ENCODE measurements at places on chromosomes 6 and 20.

DNA sequence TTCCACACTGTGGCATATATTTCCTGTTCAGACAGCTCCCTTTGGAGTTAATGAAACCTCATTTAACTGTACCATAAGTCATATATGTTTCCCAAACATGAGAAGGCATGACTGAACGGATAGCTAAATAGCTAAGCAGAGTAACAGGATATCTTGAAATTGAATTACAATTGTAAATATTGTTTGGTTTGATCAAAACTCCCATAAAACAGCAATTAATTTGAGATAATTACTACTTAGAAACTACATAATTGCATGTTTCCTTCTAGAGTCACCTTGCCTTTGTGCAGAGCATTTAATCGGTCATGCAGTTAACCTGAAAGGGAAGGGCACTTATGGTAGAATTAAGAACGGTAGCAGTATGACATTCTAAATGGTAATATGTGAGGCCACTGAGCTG lies 179.0 kb upstream of the MAP3K7 start:
- DNase-seq = no peak

DNA sequence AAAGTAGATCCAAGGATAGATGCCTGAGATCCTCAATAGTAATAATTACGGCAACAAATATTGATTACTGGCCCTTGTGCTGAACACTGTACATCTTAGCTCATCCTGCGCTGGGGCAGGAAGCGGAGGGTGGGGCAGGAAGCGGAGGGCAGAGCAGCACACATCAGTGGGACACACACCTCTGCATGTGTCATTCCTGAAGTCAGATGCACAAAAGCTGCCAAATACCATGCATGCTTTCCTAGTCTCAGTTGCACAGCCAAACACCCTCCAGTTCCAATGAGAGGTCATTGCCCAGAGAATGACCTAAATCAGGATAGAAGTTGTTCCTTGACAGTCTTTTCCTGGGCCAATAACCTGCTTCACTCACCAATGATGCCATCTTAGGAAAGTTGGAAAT lies 74.4 kb upstream of the FOXC1 start:
- peak; percentile 74 for DNase-seq

GRCh38 chr6:128240024-128240428 lies 280.4 kb downstream of the PTPRK start:
- no peak for DNase-seq

- no peak for DNase-seq
Observed at GRCh38 chr6:24905483-24905882, 30.3 kb downstream of the RIPOR2 start.

DNA sequence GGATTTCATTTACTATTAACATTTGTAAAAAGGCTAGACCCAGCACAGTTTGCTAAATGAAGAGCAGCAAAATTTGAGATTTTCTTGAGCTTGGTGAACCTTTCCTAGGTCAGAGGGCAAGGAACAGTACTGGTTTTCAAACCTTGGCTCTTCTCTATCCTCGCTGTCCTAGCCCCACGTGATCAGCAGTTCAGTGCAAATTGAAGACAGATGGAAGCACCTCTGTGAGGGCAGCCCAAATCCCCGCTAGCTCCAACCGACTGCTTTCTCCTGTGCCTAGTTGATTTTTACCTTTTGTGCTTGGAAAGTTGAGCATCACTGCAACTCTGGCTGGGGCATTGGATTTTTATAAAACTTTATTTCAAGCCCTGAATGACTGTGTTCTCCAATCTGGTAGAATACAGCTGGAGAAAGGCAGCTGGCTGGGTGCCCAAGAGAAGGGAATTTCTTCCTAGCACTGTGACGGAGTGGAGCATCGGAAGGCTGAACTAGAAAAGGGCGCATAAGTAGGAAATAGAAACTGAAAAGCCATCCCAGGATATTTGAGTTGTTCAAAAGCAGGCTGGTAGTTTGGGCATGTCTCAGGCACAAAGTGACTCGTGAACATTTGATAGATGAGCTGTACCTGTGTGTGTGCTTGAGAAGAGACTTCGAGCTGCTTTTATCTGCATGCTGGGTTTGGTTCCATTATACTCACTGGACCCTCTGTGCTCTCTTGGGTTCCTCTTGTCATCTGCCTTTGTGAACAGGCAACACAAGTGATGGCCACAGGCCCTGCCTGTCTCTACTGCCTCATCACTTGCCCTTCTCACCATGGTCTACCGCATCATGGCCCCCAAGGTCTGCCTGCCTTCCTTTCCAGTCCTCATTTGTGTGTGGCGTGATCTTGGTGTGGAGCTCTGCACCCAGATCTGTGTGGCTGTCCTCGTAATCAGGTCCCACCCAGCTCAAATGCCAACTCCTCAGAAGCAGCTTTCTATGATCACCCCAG lies 2.3 kb downstream of the RNF114 start:
- no peak for DNase-seq

DNA sequence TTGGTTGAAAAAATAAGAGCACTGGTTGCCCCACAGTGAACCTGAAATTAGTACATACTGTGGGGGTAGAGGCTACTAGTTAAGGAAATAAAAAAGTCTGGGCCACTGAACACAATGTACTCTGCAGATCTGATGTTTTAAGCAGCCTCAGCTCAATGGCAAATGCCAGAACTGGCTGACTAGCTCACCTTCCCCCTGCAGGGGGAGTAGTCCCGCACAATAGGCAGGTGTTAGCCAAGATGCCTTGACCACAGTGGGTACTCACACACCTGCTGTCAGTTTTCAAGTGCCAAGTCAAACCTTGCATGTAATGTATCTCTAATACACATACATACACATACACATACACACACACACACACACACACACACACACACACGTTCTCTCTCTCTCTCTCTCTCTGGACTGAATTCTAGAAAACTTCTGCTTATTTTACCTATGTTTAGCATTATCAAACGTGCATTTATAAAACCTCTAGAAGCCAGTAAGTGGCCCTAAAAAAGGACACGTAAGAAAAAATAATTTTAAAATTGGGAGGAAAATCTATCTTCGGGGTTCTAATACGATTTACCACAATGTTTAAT lies 36.1 kb downstream of the GMDS start:
- peak; percentile 50 for DNase-seq

DNA sequence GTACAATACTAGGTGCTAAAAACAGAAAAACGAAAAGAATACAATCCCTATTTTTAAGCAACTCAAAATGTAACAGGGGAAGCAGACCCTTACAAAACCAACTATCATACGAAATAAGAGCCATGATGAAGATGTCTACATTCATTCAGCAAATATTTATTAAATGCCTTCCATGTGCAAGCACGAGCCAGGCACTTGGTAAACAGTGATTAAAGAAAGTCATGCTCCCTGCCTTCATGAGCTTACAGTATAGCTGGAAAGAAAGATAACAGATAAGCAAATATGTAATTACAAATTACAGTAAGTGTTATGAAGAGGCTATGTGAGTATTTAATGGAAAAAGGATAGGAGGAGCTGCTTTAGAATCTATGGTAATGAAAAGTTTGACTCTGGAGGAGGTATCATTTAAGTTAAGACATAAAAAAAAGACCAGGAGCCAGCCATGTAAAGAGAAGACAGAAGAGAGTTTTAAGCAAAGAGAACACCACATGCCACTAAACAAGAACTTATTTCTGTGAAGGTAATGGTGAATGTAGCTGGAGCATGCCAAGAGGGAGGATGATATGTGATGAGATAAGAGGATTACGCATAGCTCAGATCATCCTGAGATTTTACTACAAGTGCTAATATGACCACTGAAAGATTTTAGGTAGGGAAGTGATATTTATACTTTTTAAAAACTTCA lies 19.3 kb upstream of the COX7A2 start:
- no peak for DNase-seq

DNA sequence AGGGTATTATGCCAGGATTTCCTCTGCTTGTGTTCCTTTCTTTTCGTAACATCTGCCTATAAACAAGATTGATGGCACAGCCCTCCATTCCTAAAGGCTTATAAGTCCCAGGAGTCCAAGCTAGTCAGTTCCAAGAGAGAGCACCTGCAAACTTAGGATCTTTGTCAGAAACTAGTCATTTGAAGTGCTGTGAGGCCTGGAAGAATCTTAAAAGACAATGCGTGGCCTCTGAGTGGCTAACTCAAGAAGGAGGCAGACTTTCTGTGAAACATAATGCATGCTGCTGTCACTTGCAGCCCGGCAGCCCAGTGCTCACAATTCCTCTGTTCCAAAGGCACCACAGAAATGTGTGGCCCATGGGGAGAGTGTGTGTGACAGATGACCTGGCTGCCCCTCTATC lies 135.0 kb upstream of the SUPT3H start:
- DNase-seq = no peak

- no peak for DNase-seq
Observed at GRCh38 chr6:17984812-17985670, 2.4 kb downstream of the KIF13A start.

DNA sequence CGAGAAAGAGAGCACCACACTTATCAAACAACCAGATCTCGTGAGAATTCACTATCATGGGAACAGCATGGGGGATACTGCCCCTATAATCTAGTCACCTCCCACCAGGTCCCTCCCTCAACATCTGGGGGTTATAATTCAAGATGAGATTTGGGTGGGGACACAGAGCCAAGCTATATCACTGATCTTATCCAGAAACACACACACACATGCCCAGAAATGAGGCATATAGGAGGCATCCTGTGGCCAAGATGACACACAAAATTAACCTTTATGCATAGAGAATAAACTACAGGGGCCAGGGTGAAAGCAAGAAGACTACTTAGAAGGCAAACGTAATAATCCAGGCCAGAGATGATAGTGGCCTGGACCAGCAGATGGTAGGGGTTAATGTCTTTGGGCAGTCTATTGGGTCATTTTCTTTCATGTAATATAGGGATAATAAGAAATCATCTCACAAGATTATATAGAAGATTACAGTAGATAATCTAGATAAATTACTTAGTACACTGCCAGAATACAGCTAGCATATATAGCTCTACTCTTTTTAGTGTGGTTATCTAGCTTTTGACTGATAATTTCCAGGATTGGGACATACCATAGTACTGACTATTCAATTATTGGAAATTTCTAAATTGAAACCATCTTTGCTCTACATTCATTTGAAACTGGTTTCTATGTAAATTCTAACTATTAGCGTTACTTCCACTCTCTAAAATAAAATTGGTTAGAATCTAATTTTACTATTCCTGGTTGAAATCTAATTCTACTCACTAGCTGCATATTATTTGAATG lies 20.0 kb downstream of the RNF144B start:
- DNase-seq = no peak

DNA sequence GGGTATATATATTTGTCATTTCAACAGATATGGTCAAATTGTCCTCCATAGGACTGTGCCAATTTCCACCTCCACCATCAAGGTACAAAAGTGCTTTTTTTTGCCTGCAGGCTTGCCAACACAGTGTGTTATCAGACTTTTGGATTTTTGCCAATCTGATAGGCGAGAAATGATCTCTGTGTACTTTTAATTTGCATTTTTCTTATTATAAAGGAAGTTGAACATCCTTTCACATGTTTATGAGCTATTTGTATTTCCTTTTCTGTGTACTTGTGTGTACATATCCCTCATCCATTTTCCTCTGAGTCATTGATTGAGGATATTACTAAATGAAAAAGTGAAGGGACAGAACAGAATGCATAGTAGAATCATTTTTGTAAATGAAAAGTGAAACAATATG lies 39.0 kb upstream of the PTPN1 start:
- no peak for DNase-seq
